ENCODE measurements at places on chromosomes 6 and 20.

- DNase-seq = no peak
Observed at GRCh38 chr6:111765763-111766162, 107.5 kb downstream of the FYN start.

- no peak for DNase-seq
Observed at GRCh38 chr20:35307666-35308653, 15.7 kb upstream of the FAM83C start.

- DNase-seq = no peak
Observed at GRCh38 chr20:36391456-36391855, 85.3 kb downstream of the DLGAP4 start.

DNA sequence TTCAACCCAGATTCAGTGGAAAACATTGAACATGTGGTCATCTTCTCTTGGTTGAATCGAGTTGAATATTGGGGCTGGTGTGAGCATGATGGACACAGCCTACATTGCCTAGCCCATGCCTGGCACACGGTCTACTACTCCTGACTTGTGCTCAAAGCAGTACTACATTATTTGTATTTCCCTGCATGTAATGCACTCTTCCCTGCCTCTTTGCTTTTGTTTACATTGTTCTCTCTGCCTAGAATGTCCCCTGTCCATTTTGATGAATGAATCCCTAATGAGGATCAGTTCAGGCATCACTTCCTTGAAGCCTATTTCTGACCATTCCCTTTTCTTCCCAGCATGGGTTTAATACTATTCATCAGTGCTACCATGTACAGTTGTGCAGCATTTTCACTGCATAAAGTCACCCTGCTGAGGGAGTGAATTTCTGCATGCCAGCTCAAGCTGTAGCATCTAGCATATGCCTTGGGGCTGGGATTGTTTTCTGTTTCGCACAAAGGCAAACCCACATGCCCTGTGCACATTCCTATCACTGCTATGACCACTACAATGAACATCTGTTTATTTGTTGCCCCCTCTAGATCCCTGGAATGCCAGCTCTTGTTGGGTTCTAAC is 75.3 kb upstream of the CCN6 start:
- no peak for DNase-seq

DNA sequence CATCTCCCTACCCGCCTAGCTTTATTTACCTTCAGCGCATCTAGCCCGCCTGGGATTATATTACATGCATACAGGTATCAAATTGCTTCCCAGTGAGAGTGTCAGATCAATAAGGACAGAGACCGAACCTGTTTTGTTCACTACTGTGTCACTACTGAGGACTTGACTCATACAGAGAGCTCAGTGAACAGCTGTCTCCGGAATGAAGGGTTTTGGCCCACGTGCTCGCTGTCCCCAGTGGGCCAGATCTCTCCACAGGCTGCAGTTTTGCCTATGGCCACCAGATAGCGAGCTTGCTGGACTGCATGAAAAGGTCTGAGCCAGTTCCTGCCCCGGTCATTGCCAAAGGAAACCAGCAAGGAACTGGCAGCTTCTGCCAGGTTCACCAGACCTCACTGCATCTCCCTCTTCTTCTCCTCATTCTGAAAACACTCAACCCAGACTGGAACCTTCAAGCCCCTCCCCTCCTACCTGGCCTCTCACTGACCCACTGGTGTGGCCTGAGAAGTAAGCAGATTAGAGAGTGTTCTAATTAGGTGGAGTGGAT is 150.8 kb downstream of the ZMYND8 start:
- no peak for DNase-seq

GRCh38 chr6:101268541-101268940 is 125.0 kb upstream of the GRIK2 start:
- no peak for DNase-seq

DNA sequence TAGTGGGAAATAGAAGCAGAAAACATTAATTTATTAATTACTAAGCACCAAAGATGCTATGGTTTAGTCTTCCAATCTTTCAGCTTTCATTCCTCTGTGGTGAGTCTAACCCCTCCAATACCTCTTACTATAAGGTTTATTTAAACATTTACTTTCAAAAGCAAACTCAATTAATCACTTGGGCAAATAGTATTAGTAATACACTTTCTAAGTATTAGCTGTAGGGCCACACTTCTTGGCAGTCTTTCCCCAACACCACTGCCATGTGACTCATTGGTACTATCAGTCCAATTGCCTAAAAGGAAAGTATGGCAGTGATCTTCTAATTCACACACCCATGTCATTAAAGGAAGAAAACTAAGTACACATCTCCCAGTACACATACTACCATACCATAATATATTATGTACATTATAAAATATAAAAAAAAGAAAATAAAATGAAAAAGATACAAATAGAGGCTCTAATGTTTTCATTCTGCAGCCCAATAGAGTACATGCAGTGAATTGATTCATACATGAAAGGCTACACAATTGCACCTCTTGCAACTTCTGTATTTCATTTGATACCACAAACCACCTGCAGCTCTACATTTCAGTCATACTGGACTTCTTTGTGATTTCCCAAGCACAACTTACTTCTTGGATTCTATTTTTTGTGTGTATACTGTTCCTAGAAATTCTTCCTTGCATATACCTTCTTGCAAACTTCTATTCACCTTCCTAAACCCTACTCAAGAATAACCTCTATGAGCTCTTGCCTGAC is 218.6 kb downstream of the PKHD1 start:
- DNase-seq = no peak

Measured in hematopoietic multipotent progenitor cell treated with erythropoietin and hydrocortisone succinate and interleukin-3 and kit ligand, for 17 days (in vitro differentiated cells).